Activated CD8-positive, alpha-beta memory T cell treated with anti-CD3 and anti-CD28 coated beads, Interleukin-2, amount 50 U/mL, for 4 hours (primary cell): ENCODE measurements at places on chromosomes 5 and 9.

- no peak for DNase-seq
These were observed 543.9 kb downstream of the PRR16 start for GRCh38 chr5:121008041-121008440.

DNA sequence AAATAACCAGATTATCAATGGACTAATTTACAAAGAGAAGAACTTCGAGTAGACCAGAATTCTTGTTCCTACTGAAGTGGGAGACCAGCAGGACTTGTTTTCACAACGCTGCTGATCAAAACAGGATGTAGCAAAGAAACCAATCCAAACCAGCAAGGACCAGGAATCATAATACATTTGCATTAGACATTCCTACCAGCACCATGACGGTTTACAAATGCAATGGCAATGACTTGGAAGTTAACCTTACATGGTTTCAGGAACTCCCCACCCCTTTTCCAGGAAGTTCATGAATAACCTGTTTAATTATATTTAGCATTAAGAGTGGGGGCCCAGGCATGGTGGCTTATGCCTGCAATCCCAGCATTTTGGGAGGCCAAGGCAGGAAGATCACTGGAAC, 100.0 kb downstream of the LPAR1 start:
- no peak for DNase-seq

DNA sequence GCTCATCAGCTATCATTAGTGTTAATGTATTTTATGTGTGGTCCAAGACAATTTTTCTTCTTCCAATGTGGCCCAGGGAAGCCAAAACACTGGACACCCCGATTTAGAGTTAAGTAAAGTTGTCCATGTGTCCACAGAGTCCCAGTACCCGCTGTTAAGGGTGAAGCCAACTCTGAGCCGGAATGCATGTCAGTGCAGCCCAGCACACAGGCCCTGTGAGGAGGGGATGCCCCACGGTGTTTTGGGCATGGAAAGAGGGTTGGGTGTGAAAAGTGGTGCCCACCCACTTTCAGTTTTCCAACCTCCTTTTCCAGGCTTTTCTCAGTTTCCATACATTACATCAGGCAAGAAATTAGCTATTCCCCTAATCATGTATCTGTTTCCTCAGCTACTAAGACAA, 24.4 kb downstream of the SHC3 start:
- no peak for DNase-seq

DNA sequence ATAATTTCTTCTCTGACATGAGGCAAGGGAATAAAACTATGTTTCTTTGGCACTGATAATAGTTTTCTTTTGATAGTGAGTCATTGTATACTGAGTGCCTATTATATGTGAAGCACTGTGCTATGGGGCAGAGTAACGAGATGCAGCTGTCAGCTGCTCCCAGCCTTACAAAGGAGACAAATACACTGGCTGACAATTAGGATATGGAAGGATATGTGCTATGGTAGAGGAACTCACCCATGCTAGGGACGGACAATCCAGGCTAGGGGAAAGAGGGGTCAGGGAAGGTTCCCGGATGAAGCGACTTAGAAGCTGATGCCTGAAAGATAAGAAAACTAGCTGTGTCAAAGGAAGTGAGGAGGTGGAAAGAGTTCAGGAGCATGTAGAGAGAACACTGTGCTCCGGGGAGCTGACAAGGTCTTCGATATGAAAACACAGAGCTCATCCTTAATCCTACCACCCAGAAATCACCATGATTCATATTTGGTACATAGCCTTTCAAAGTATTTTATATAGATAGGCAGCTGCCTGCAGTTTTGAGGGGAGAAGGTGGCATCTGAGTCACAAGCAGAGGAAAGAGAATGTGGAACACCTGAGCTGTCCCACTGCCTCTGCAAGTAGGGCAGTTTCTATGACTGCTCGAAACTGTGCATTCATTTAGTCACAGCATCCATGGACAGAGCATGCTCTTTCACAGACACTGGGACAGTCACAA, 12.1 kb downstream of the BSPRY start:
- no peak for DNase-seq

DNA sequence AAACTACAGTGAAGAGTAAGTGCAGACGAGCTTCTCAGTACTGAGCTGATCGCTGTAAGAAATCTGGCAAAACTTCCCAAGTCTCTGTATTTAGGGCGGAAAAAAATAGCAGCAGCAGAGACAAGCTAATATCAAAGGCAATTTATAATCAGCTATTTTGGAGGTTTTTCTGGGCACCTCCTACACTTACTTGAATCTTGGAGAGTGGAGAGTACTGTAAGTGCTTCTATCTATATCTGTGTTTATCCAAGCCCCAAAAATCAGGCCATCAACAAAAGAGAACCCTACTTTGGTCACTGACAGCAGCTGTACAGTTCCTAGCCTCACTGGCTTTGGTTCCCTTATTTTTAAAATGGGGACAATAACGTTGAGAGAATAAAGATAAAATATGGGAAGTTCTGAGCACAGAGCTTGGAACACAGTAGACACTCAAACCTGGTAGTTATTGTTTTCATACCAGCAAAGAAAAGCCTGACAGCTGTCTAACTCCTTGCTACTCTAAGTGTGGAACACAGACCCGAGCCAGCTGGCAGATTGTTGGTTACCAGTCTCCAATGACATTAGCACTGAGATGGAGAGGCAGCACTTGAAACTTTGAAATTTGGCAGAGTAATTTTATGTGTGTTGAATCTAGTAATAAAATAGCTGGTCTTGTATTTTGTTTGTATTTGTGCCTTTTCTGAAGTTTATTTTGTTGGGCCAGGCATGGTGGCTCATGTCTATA, 96.0 kb upstream of the SLC28A3 start:
- DNase-seq = no peak

DNA sequence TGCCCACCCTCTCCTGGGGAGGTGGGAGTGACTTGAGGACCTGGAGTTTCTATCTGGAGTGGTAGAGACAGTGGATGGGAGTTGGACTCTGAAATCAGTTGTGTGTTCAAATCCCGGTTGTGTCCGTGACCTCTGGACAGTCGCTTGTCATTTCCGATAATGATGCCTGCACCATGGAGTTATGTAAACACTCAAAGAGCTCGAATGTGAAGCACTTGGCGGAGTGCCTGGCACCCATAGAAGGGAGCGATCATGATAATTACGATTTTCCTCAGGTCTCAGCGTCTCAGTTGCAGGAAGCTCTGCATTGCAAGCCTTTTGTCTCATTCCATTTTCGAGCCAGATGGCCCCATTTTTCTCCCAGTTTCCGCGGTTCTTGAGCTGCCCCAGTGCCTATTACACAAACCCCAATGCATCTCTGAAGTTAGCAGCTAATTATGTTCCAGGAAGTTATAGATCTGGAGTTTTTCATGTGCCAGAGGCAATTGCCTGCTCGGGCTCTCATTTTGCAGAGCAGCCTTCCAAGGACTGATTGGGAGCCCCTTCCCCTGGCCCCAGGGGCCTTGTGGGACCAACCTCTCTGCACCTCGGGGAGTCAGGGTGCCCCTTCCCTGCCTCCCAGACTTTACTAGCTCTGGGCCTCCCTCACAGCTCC, 175.5 kb upstream of the MVB12B start:
- no peak for DNase-seq

- DNase-seq = no peak
These were observed 844 bp downstream of the POLR3G start for GRCh38 chr5:90475436-90475980.

- DNase-seq = no peak
These were observed 6.1 kb downstream of the TNC start for GRCh38 chr9:115111874-115112273.

DNA sequence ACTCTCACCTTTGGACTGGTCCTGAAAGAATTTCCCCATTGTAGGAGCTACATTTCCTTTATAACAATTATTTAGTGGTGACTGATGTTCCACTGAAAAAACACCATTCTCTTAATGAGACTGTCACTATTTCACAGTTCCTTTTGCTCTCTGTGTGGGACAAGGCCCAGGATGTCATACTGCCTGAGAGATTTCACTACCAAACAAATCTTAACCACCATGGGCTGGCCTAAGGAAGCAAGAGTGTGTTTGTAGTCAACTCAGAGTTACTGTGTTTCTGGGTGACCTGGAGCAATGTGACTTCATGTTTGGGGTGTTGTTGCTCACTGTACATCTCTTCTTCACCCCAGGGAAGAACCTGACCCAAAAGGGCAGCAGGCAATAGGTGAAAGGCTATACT, 50.1 kb upstream of the ZNF608 start:
- no peak for DNase-seq

DNA sequence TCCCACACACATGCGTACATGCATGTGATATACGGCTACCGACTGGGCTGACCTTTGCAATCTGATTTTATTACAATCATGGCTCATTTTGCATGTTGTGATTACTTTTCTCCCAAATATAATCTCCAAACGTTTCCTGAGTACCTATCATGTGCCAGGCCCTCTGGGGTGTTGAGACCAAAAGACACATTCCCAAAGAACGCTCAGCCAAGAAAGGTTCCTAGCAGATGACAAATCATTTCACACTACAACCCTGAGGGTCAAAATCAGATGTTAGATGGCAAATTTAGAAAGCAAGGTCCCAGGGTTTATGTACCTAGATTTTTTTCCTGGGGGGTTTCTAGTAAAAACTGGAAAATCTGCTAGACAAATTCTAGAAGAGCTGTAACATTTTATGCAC, 32.4 kb upstream of the SLC25A51 start:
- no peak for DNase-seq

DNA sequence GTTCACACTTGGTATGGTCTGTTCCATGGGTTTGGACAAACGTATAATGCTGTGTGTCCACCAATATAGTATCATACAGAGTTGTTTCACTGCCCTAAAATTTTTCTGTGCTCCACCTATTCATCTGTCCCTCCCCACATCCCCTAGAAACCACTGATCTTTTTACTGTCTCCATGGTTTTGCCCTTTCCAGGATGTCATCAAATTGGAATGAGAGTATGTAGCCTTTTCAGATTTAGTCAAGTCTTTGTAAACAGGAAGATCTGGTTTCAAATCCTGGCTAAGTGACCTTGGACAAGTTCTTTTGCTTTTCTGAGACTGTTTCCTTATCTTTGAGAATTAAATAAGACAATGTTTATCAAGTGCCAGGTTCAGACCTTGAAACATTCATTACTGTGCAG, 13.2 kb upstream of the LVRN start:
- DNase-seq = no peak

DNA sequence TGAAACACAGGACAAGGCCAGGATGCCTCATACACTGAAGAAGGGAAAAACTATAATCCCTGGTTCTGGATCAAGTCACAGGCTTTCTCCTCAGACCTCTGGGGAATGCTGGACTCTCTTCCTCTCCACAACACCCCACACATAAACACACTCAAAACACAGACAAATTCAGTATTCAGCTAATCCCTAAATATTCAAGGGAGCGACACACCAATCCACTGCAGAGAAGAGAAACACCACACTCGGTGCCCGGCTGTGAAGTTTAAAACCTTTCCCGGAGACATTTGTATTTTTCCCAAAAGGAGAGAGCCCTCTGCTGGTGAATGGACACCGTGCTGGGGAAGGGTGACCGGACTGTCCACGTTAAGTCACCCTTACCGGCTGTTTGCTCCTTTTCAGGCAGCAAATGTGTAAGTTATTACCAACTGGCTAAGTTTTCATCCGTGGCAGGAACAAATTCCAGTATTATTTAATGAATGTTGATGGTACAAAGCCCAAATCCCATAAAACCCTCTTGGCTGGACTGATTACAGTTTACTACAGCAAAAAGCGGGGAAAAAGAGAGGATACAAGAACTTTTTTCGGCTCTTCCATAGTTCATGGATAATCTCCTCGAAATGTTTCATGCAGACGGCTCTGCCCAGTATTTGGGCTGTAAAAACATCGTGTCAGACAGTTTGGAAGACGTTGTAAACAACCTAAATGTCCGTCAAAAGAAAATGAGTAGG, 130.9 kb upstream of the SLC30A5 start:
- DNase-seq = no peak

- DNase-seq = no peak
These were observed 89.2 kb downstream of the ACER2 start for GRCh38 chr9:19498015-19498414.

DNA sequence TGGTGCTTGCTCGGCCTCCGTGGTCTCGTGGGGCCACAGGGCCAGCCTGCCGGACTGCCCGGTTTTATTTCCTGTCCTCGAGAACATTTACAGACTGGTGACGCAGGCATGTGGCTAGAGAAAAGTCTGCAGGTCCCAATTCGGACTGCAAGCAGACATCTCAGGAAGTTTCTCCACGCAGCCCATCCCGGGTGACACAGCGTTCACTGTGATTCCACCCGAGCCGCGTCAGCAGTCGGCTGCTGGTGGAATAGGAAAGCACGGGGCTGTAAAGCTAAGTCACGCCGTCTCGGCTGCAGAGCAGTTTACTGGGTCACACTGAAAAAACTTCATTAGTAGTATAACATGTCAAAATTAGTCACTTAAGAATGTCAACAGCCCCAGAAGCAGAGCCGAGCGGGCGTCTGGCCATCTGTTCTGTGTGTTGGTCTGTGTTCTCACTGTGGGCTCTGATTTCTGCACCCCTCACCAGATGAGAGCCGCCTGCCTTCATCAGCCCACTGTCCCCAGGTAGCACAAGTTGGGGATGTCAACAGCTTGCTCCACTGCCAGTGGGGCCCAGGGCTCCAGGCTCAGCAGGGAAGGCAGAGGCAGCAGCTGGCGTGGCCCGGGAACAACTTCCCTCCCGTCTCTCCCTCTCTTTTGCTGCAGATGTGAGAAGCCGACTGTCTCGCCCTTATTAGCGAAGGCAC, 363.7 kb downstream of the IRX2 start:
- no peak for DNase-seq

DNA sequence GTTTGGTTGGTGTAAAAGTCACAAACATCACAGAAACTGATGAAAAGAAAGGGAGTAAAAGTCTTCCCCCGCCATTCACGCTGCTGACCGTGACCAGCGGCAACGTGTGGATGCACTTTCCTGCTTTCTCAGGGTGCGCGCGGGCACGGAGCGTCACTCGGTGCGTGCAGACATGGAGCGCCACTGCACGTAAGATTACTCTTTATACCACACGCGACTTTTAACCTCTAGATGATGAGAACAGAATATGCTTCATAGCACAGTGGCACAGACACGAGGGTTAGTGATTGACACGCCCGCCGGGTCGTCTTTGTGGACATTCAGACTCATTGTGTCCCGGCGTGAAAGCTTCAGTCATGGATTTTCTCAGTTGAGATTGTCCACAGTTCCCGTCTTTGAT, 15.7 kb downstream of the CEP72 start:
- DNase-seq = no peak

- no peak for DNase-seq
These were observed 18.6 kb upstream of the MAN2A1 start for GRCh38 chr5:109671136-109671535.

DNA sequence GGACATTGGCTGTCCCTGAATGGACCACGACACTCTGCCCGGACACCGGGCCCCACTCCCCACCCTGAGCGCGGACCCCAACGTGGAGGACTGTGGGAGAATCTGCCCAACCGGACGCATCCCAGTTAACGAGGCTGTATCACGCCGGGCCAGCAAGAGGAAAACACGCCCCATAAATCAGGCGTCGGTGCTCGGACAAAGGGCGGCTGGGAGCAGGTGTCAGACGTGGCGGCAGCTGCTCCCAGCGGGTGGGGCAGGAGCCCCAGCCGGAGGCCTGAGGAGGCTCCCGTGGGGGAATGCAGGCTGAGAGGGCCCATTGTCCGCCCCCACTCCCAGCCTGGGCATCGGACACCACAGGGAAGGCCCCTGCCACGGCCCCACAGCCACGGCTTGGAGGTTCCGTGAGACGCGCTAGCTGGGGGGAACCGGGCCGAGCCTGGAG, 19.2 kb downstream of the NOTCH1 start:
- no peak for DNase-seq

GRCh38 chr5:54357408-54358058, 47.2 kb upstream of the ARL15 start:
- DNase-seq = no peak

- DNase-seq = no peak
These were observed 32.7 kb downstream of the SUSD1 start for GRCh38 chr9:112142420-112142819.
